Lower lobe of right lung (tissue), 2 donors: ENCODE measurements at places on chromosomes 7 and 10.
A peak's percentile ranks its signal among the peaks of the same experiment; 100 is the strongest.

DNA sequence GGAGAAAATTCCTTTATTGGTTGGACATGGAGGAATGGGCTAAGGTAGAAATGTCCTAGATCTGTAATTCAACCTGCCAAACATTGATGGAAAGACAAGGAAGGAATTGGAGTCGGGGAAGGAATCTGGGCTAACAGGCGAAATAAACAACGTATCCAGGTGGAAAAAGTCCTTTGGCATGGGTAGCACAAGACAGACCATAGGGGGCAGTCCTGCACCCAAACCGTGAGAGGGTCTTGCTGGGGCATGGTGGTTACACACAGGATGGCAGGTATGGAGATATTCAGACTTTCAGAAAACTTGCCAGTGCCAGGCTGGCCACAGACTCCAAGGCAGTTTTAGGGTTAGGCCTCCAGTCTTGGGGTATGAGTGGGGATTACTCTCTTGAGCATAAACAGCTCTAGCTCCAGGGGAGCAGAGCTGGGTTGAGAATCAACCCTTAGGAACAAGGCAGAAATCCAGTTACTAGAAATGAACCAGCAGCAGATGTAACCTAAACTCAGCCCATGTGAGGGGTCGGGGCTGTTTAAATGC, 188.6 kb upstream of the GDF10 start:
- H3K27me3 ChIP-seq: no peaks in the 10 kb centered on the region
- H3K4me3 ChIP-seq: no peak overlapping the region
- H3K27ac ChIP-seq: no peak overlapping the region
- no peak for DNase-seq

GRCh38 chr7:572416-573268, 53.0 kb upstream of the PDGFA start:
- H3K27ac ChIP-seq: no peak overlapping the region
- no peak overlapping the region for H3K4me3 ChIP-seq
- no peak for DNase-seq
- H3K36me3 ChIP-seq: no peaks in the 10 kb centered on the region

- peak overlapping the region; percentile 56 for H3K27ac ChIP-seq
- H3K4me1 ChIP-seq: peaks cover 31% of the 10 kb centered on the region
- peaks cover 42% of the 10 kb centered on the region for H3K36me3 ChIP-seq
- no peak overlapping the region for H3K4me3 ChIP-seq
Measured at GRCh38 chr7:111987886-111988285, 218.3 kb downstream of the DOCK4 start.

GRCh38 chr7:149074116-149074885, 16.2 kb downstream of the ZNF786 start:
- no peak for DNase-seq
- peaks cover 52% of the 10 kb centered on the region for H3K36me3 ChIP-seq
- no peaks in the 10 kb centered on the region for H3K27me3 ChIP-seq

- H3K36me3 ChIP-seq: peaks cover 7% of the 10 kb centered on the region
- no peak overlapping the region for H3K4me3 ChIP-seq
- no peak overlapping the region for H3K27ac ChIP-seq
- no peaks in the 10 kb centered on the region for H3K27me3 ChIP-seq
Measured at GRCh38 chr7:47518827-47519226, 63.1 kb downstream of the TNS3 start.

- no peak overlapping the region for H3K4me3 ChIP-seq
- no peak for DNase-seq
- H3K4me1 ChIP-seq: no peaks in the 10 kb centered on the region
- H3K36me3 ChIP-seq: no peaks in the 10 kb centered on the region
- no peaks in the 10 kb centered on the region for H3K27me3 ChIP-seq
- no peak overlapping the region for H3K27ac ChIP-seq
Measured at GRCh38 chr10:76459016-76459730, 1027.7 kb downstream of the LRMDA start.

DNA sequence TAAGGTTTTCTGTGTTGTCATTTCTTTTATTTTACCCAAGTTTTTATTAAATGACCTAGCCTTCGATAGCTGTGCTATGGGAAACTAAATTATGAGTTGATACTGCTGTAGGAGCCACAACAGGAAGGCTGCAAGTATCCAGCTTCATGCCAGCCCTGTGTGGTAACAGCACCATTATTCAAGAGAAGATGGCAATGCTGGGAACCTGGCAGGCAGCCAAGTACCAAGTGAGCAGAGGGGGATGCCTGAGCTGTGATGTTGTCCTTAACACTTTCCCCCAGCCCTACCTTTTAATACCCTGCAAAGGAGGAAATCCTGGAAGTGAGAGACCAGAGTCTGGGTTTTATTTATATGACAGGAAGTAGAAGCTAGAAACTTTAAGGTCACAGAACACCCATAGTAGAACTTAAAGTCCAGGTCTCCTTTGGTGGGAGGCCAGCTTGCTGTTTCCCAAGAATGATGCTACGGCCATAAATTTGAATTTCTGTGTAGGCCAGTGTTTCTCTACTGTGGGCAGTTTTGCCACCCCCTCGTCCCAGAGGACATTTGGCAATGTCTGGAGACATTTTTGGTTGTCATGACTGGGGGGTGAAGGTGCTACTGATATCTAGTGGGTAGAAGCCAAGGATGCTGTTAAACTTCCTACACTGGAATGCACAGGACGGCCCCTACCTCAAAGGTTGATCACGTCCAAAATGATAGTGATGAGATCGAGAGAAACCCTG, 9.2 kb upstream of the ATXN7L1 start:
- no peaks in the 10 kb centered on the region for H3K27me3 ChIP-seq
- no peak overlapping the region for H3K4me3 ChIP-seq
- H3K27ac ChIP-seq: no peak overlapping the region
- no peak for DNase-seq

DNA sequence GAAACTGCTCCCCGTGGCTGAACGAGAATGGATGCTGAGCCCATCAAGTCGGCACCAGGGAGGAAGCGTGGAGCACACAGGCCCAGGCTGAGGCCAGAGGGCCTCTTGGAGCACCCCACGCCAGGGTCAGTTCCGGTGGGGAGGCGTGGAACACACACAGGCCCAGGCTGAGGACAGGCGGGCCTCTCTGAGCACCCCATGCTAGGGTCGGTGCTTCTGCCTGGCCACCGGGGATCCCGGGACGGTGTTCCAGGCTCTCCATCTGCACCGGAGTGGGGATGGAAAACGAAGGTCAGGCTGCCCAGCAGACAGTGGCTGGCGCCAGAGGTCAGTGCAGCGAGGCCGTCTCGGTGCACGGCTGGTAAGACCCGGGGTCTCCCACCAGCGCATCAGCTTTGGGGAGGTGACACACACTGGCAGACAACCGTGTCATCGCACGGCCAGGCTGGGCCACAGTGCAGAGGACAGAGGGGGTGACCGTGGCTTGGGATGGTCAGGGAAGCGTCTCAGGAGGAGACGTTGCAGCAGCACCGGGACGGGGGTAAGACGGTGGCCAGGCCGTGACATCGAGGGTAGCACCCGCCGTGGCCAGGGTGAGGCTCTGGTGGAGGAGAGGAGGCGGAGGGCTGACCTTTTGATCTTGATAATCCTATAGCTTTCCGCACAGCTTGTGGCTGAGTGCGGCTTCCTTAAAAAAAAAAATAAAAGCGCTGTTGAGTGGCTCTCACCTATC, 203.9 kb downstream of the ELFN1 start:
- no peak overlapping the region for H3K27ac ChIP-seq
- no peak overlapping the region for H3K4me3 ChIP-seq
- no peaks in the 10 kb centered on the region for H3K4me1 ChIP-seq
- no peaks in the 10 kb centered on the region for H3K27me3 ChIP-seq
- H3K36me3 ChIP-seq: no peaks in the 10 kb centered on the region
- DNase-seq: no peak

GRCh38 chr10:129909080-129909479, 55.0 kb downstream of the EBF3 start:
- H3K27ac ChIP-seq: no peak overlapping the region
- H3K27me3 ChIP-seq: peaks cover 13% of the 10 kb centered on the region
- no peak for DNase-seq
- no peak overlapping the region for H3K4me3 ChIP-seq
- no peaks in the 10 kb centered on the region for H3K36me3 ChIP-seq

DNA sequence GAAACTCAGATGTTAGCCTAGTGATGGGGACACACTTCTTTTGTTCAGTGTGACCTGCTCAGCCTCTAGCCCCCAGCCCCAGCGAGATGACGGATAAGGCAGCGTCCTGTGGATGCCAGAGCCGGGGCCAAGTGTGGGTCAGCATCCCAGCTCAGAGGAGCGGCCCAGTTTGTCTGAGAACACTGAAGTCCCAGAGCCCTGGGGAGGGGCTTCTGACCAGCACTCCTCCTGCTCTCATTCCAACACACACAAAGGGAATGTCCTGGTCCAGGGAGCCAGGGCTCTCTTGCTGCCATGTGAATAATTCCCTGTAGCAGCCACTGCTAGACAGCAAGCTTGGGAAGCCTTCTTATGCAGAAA, 4.5 kb upstream of the ATP6V0E2 start:
- no peaks in the 10 kb centered on the region for H3K27me3 ChIP-seq
- peaks cover 24% of the 10 kb centered on the region for H3K4me1 ChIP-seq
- peaks cover 19% of the 10 kb centered on the region for H3K36me3 ChIP-seq
- DNase-seq: no peak
- H3K27ac ChIP-seq: no peak overlapping the region
- H3K4me3 ChIP-seq: no peak overlapping the region

DNA sequence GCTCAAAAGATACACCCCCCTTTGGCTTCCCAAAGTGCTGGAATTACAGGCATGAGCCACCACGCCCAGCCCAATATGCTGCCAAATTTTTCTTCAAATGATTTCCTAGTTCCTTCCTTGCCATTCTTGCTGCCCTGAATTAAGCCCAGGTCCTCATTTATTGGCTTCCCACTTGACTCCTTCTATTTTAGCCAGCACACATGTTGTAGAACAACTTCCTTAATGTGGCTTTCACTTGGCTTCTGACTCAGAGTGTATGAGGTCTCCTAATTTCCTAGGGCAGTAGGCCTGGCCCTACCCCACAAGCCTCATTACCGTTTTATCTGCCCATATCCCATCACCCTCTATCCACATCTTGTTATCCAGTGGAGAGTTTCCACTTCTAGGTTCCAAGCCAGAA, 21.8 kb upstream of the HIPK2 start:
- H3K4me1 ChIP-seq: no peaks in the 10 kb centered on the region
- no peak for DNase-seq
- no peak overlapping the region for H3K27ac ChIP-seq
- H3K27me3 ChIP-seq: no peaks in the 10 kb centered on the region
- no peak overlapping the region for H3K4me3 ChIP-seq

DNA sequence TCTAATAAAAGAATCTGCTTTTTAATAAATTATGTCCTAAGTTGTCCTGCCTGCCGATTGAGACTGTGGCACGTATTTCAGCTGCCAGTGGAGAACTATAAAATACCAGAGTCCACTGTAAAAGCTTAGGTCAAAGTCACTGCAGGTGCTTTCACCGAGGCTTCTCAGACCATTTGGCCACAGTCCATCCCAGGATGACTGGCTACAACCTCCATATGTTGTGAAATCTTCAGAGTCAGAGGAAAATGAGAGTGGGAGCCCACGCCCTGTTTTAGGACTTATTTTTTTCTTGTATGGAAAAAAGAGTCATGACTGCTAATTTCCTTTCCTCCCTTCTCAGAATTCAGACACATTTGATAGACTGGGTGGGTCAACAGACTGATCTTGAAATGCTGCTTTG, 182.9 kb downstream of the ANK3 start:
- no peak overlapping the region for H3K27ac ChIP-seq
- no peak for DNase-seq
- H3K27me3 ChIP-seq: no peaks in the 10 kb centered on the region
- H3K4me1 ChIP-seq: no peaks in the 10 kb centered on the region
- H3K4me3 ChIP-seq: no peak overlapping the region
- peaks cover 6% of the 10 kb centered on the region for H3K36me3 ChIP-seq

- H3K27me3 ChIP-seq: no peaks in the 10 kb centered on the region
- no peak for DNase-seq
- H3K27ac ChIP-seq: no peak overlapping the region
- H3K36me3 ChIP-seq: no peaks in the 10 kb centered on the region
- H3K4me3 ChIP-seq: no peak overlapping the region
- no peaks in the 10 kb centered on the region for H3K4me1 ChIP-seq
Measured at GRCh38 chr7:142753366-142753765, 4.1 kb downstream of the PRSS1 start.

GRCh38 chr7:5139998-5140397, 50.0 kb upstream of the WIPI2 start:
- H3K4me3 ChIP-seq: no peak overlapping the region
- no peaks in the 10 kb centered on the region for H3K27me3 ChIP-seq
- no peaks in the 10 kb centered on the region for H3K4me1 ChIP-seq
- H3K36me3 ChIP-seq: no peaks in the 10 kb centered on the region
- no peak for DNase-seq

- no peaks in the 10 kb centered on the region for H3K27me3 ChIP-seq
- H3K27ac ChIP-seq: no peak overlapping the region
- DNase-seq: no peak
- no peaks in the 10 kb centered on the region for H3K36me3 ChIP-seq
Measured at GRCh38 chr10:85557077-85557476, 809.5 kb downstream of the GRID1 start.

GRCh38 chr10:86673827-86674581, 5.7 kb downstream of the LDB3 start:
- peaks cover 6% of the 10 kb centered on the region for H3K27me3 ChIP-seq
- H3K27ac ChIP-seq: no peak overlapping the region
- H3K4me3 ChIP-seq: no peak overlapping the region
- no peaks in the 10 kb centered on the region for H3K36me3 ChIP-seq
- DNase-seq: no peak

- no peak for DNase-seq
- H3K4me3 ChIP-seq: no peak overlapping the region
- no peaks in the 10 kb centered on the region for H3K27me3 ChIP-seq
- H3K36me3 ChIP-seq: no peaks in the 10 kb centered on the region
- no peaks in the 10 kb centered on the region for H3K4me1 ChIP-seq
- H3K27ac ChIP-seq: no peak overlapping the region
Measured at GRCh38 chr10:75335191-75335590, 66.4 kb downstream of the ZNF503 start.

GRCh38 chr7:92206672-92207071, 27.7 kb upstream of the LRRD1 start:
- no peak for DNase-seq
- H3K4me3 ChIP-seq: no peak overlapping the region
- peaks cover 73% of the 10 kb centered on the region for H3K36me3 ChIP-seq
- no peaks in the 10 kb centered on the region for H3K4me1 ChIP-seq

DNA sequence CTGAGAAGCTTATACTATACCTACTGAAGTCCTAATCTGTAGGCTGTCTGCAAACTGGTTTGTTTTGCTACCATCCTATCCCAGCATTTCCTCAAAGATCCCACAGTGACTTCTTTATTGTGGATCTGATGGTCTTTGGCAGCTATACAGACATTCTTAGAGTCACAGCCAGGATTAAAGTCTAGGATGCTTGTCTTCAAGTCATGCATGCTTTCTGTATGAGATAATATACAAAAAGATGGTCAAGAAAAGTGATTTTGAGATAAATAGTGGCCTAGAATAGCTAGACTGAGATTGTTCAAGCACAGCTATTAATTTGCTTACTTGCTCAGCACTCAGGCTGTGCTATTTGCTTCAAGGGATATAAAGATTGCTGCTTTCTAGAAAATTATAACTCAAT, 454.4 kb downstream of the AUTS2 start:
- H3K27me3 ChIP-seq: no peaks in the 10 kb centered on the region
- H3K27ac ChIP-seq: no peak overlapping the region
- H3K4me3 ChIP-seq: no peak overlapping the region
- H3K4me1 ChIP-seq: peaks cover 3% of the 10 kb centered on the region
- no peaks in the 10 kb centered on the region for H3K36me3 ChIP-seq
- no peak for DNase-seq

GRCh38 chr10:71720288-71720687, 710 bp upstream of the C10orf105 start:
- DNase-seq: no peak
- no peak overlapping the region for H3K4me3 ChIP-seq
- peaks cover 39% of the 10 kb centered on the region for H3K4me1 ChIP-seq
- H3K36me3 ChIP-seq: no peaks in the 10 kb centered on the region

GRCh38 chr10:6069081-6069931, 7.1 kb upstream of the IL2RA start:
- DNase-seq: no peak
- no peaks in the 10 kb centered on the region for H3K27me3 ChIP-seq
- H3K4me3 ChIP-seq: no peak overlapping the region
- no peaks in the 10 kb centered on the region for H3K36me3 ChIP-seq
